ENCODE measurements at places on chromosomes 16 and 17. TPM values are rescaled to one million over a fixed set of nuclear protein-coding genes. Genes with fewer than 3 reads are reported as not detected.

The PRSS22 gene
- 4.6 TPM for total RNA-seq

The ORMDL3 gene
- 62.8 TPM for total RNA-seq

The NXPH3 gene
- total RNA-seq: 0.89 TPM

The SLC26A11 gene
- 6.4 TPM for total RNA-seq

The KCNAB3 gene
- total RNA-seq: 2.2 TPM

The DPEP3 gene
- not detected for total RNA-seq

The PTX4 gene
- total RNA-seq: 0.10 TPM

The TPSG1 gene
- not detected for total RNA-seq

The AHSP gene
- total RNA-seq: 111 TPM

The NOG gene
- 3.6 TPM for total RNA-seq

The IFI35 gene
- 7.2 TPM for total RNA-seq

The CCL1 gene
- not detected for total RNA-seq

The PKMYT1 gene
- 3.6 TPM for total RNA-seq

The FASN gene
- total RNA-seq: 262 TPM

The SLC5A11 gene
- total RNA-seq: not detected

The SLC13A2 gene
- total RNA-seq: 0.20 TPM

The GPATCH8 gene
- 32.4 TPM for total RNA-seq

The RNF222 gene
- total RNA-seq: 3.3 TPM

The NTN3 gene
- 3.4 TPM for total RNA-seq

The SPN gene
- 2.8 TPM for total RNA-seq

The CDRT15 gene
- not detected for total RNA-seq

The KLHL11 gene
- 25.8 TPM for total RNA-seq

The HID1 gene
- total RNA-seq: 4.0 TPM

The CLEC19A gene
- total RNA-seq: not detected

The MARCHF10 gene
- total RNA-seq: not detected

The SLC43A2 gene
- total RNA-seq: 8.1 TPM

The ZNF469 gene
- total RNA-seq: 4.6 TPM

The IGFALS gene
- not detected for total RNA-seq

The TUBB3 gene
- total RNA-seq: 7.6 TPM

The IL17C gene
- total RNA-seq: 0.39 TPM

The GAST gene
- not detected for total RNA-seq

The BRIP1 gene
- 10.5 TPM for total RNA-seq

The WNT9B gene
- not detected for total RNA-seq

The PIPOX gene
- total RNA-seq: 0.20 TPM

The CARD14 gene
- total RNA-seq: 7.3 TPM

The SEZ6L2 gene
- 2.9 TPM for total RNA-seq

The PRR35 gene
- not detected for total RNA-seq

The APOBR gene
- total RNA-seq: 1.7 TPM

The SSTR5 gene
- not detected for total RNA-seq

The IRF8 gene
- total RNA-seq: 22.6 TPM

The GLIS2 gene
- total RNA-seq: 4.4 TPM

The ST6GALNAC2 gene
- total RNA-seq: 28.0 TPM

The MEAK7 gene
- 12.2 TPM for total RNA-seq

The HP gene
- total RNA-seq: 12.7 TPM

The TOP2A gene
- 55.5 TPM for total RNA-seq

The ABCA10 gene
- 28.8 TPM for total RNA-seq

The CACNG3 gene
- not detected for total RNA-seq

The NFATC3 gene
- 21.5 TPM for total RNA-seq

The QPRT gene
- total RNA-seq: 16.1 TPM

The TIMP2 gene
- total RNA-seq: 101 TPM

The NOTUM gene
- total RNA-seq: 1.7 TPM

The FSCN2 gene
- 0.99 TPM for total RNA-seq

The MYCBPAP gene
- 1.6 TPM for total RNA-seq

The NGFR gene
- total RNA-seq: 11.2 TPM

The CA7 gene
- total RNA-seq: not detected

The MARVELD3 gene
- total RNA-seq: 3.0 TPM

The C16orf74 gene
- 5.2 TPM for total RNA-seq

The OR4D1 gene
- total RNA-seq: not detected
